ENCODE measurements at places on chromosomes 1 and 21.

GRCh38 chr1:18204575-18204974 lies 97.0 kb downstream of the IGSF21 start:
- DNase-seq = no peak

DNA sequence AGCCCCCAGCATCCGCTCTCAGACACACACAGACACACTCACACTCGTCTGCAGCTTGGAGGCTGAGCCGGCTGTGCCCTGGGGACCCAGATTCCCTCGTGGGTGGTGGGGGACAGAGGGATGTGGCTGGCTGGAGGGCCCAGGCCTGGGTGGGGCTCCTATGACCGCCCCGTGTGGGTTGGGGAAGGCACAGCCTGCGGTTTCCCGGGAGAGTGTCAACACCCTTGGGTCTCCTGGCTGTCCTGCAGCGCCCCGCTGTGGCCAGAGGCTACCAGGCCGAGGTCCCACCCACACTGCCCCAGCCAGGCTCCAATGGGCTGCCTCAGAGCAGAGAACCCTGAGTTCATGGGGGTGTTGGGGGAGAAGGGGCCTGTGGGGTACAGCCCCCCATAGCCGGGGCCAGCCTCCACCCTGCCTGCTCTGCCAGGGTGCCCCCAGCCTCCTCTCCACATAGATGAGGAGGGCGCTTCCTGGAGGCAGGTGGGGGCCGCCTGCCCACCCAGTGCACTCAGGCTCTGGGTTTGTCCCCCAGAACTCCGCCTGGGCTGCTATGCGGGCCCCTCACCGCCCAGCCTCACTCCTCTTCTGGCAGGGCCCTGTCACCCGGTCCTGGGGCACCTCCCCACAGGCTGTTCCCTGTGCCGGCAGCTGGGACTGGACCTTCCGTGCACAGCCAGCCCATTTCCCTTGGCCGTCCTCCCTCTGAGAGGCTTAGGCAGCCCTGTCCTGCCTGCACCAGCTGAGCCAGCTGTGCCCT lies at the start of gene TTC34:
Gene TTC34 (minus strand): TSS at position 159 of the 757 bp plus-strand sequence. CDS start 866 bp downstream, outside the sequence.
- DNase-seq = peak; percentile 36

GRCh38 chr1:150092180-150092791 lies 24.7 kb downstream of the VPS45 start:
- no peak for DNase-seq

- DNase-seq = no peak
These were observed 27.1 kb upstream of the VTCN1 start for GRCh38 chr1:117237726-117238381.

DNA sequence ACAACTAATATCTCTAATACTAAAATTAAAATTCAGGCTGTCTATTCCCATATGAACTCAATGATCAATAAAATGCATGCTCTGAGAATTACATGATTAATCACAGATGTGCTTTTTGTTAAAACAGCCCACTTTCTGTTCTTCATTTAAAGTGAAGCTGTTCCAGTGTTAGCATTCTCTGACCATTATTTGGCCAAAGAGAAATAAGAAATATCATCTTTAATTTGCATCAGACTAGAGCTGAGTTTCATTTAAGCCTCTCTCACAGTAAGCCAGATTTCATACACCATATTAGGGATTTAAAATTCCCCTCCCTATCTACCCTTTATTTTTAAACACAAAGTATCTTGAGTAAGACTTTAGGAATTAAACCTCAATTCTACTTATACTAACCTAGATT lies 261.6 kb downstream of the TPR start:
- DNase-seq = no peak

- DNase-seq = no peak
These were observed 136.8 kb downstream of the NTPCR start for GRCh38 chr1:233086961-233087881.

DNA sequence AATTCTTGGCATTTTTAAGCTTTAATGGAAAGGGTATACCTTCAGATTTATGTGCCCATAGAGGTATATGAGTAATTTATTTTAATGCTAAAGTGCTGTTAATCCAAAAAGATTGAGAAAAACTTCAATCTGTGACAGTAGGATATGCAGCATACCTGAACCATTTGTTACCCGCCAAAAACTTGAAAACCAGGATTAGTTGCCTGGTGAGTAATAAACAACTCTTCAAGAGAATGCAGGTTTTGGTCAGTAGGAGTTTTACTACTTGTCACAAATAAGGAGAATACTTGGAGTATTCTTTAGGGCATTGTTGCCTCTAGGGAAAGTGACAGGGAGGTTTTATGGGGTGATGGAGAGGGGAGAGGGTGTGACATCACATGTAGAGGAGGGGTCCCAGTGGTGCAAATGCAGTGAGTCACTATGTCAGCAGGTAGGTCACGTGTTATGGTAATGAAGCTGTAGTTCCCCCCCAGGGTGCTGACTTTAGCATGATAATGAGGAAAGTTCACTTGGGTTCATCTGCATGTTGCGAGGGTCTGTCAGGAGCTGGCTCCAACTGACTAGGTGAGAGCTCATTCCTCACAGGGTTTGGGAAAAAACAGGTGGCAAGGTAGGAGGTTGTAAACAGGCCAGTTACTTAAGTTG lies 23.1 kb downstream of the USP25 start:
- DNase-seq = no peak

DNA sequence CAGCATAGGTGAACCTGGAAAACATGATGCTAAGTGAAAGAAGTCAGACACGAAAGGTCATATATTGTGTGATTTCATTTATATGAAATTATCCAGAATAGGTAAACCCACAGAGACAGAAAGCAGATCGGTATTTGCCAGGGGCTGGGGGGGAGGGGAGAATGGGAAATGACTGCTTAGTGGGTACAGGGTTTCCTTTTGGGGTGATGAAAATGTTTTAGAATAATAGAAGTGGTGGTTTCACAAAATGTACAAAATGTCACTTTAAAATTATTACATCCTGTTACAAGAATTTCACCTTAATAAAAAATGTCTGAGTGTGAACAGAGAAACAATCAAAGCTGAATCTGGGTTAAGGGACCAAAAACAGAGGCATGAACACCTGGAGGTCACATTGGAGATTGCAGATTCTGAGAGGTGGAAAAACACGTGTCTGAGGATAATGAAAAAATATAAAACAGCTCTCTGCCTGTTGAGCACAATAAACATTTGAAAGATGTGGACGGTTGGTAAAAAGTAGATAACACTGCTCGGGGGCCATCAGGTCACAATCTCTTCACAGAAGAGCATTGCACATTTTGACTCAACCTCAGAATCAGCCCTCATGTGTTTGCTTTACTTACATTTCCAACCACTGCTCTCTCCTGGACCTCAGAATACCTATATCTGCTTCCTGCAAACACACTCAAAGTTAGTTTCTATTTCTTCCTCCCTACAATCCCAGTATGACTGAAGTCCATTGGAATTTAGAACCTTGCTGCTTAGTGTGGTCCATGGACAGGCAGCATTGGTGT lies 3.2 kb downstream of the SLAMF6 start:
- peak; percentile 1 for DNase-seq

DNA sequence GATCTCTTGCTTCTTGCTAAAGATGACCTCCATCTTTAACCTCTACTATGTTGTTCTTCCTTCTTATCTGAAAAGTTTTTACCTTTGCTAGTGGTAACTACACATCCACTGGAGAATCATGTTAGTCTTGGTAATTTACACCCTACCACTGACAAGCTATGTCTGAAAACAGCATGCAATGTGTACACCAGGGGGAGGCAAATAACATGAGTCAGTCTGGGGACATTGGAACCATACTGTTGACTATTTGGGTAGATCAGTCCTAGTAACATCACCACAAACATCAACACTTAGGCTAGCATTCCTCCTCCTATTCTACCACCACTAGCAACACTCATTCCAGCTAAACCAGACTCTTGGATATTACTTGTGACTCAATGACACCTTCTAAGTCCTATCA lies 549.0 kb downstream of the KCNT2 start:
- no peak for DNase-seq
